ENCODE measurements at places on chromosomes 13 and 19. TPM values are rescaled to one million over a fixed set of nuclear protein-coding genes. Genes with fewer than 3 reads are reported as not detected.

- H3K4me1 ChIP-seq: no peaks in the 10 kb centered on the region
- H3K4me3 ChIP-seq: no peak overlapping the region
Measured at GRCh38 chr19:15702534-15702930, 25.3 kb upstream of the OR10H2 start.

DNA sequence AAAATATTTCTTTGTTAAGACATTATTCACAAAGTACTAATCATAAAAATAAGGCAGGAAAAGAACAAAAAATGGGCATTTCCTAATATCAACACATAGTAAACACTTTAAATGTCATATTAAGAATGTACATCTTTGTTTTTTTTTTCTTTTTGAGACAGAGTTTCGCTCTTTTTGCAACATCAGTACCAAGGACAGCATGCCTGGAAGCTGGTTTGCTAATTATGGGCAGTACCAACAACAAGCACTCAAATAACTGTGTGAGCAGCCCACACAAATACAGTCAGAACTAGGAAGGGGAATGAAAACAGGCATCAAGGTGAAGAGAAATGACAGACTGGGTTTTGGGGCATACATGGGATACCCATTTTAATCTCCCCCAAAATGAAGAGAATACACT lies 788.0 kb upstream of the SLITRK1 start:
- H3K4me1 ChIP-seq: peaks cover 4% of the 10 kb centered on the region
- no peaks in the 10 kb centered on the region for H3K27me3 ChIP-seq
- no peak overlapping the region for H3K27ac ChIP-seq
- no peak overlapping the region for H3K4me3 ChIP-seq
- DNase-seq: no peak

- H3K4me3 ChIP-seq: no peak overlapping the region
- no peaks in the 10 kb centered on the region for H3K27me3 ChIP-seq
- H3K27ac ChIP-seq: no peak overlapping the region
- no peaks in the 10 kb centered on the region for H3K4me1 ChIP-seq
- no peaks in the 10 kb centered on the region for H3K36me3 ChIP-seq
- no peak for DNase-seq
Measured at GRCh38 chr13:101397742-101398141, 18.6 kb downstream of the NALCN start.

GRCh38 chr19:10602330-10603083 lies 15.4 kb upstream of the AP1M2 start:
- H3K27me3 ChIP-seq: peaks cover 8% of the 10 kb centered on the region
- peak overlapping the region; percentile 83 for H3K27ac ChIP-seq
- H3K36me3 ChIP-seq: no peaks in the 10 kb centered on the region
- DNase-seq: peak; percentile 75
- peaks cover 18% of the 10 kb centered on the region for H3K4me1 ChIP-seq
- H3K4me3 ChIP-seq: peak overlapping the region; percentile 92

GRCh38 chr13:104943331-104943730 lies 1592.1 kb downstream of the EFNB2 start:
- no peaks in the 10 kb centered on the region for H3K4me1 ChIP-seq
- H3K36me3 ChIP-seq: no peaks in the 10 kb centered on the region
- H3K27me3 ChIP-seq: no peaks in the 10 kb centered on the region
- no peak overlapping the region for H3K27ac ChIP-seq

- H3K27ac ChIP-seq: no peak overlapping the region
- H3K4me1 ChIP-seq: peaks cover 2% of the 10 kb centered on the region
- peaks cover 9% of the 10 kb centered on the region for H3K36me3 ChIP-seq
- H3K27me3 ChIP-seq: no peaks in the 10 kb centered on the region
Measured at GRCh38 chr13:75400775-75401174, 81.2 kb downstream of the TBC1D4 start.

TNFSF11 gene
- total RNA-seq: not detected

MADCAM1 gene
- 0.75 TPM for total RNA-seq

PBX4 gene
- 7.7 TPM for total RNA-seq

PRR36 gene
- 21.8 TPM for total RNA-seq

ZNF208 gene
- not detected for total RNA-seq

ATP8A2 gene
- 3.4 TPM for total RNA-seq

CACNG7 gene
- 25.3 TPM for total RNA-seq

CD79A gene
- 0.70 TPM for total RNA-seq

CEACAM8 gene
- total RNA-seq: not detected
